ENCODE measurements at places on chromosomes 5 and 9.

GRCh38 chr5:9348401-9348996 is 197.4 kb downstream of the SEMA5A start:
- no peak for DNase-seq

GRCh38 chr5:109305352-109305751 is 104.4 kb downstream of the PJA2 start:
- DNase-seq: no peak

DNA sequence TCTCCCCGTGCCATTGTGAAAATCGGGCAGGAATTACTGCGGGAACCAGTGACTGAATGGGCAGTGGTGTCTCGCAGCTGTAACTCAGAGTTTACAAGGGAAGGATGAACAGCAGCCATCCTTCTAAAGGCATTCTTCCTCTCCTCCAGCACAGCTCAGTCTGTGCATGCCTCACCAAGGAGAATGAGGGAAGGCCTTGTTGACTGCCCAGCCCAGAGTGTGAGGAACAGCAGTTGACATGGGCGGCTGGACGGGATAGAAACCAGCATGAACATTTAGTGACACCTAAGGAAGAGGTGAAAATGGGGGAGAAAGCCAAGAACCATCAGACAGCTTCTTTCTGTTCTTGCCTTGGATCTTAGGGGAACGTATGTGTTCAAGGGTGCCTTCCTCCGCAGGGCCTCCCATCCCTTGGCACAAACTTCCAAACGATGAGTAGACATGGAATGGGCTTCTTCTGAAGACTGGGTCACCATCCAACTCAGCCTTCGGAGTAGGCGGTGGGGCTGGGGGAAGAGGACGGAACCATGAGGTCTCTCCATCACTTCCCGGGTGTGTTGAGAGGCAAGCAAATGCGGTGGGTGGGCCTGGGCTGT is 887 bp upstream of the PDE8B start:
- no peak for DNase-seq

- DNase-seq: no peak
Observed at GRCh38 chr5:150109921-150110320, 23.6 kb upstream of the CSF1R start.

DNA sequence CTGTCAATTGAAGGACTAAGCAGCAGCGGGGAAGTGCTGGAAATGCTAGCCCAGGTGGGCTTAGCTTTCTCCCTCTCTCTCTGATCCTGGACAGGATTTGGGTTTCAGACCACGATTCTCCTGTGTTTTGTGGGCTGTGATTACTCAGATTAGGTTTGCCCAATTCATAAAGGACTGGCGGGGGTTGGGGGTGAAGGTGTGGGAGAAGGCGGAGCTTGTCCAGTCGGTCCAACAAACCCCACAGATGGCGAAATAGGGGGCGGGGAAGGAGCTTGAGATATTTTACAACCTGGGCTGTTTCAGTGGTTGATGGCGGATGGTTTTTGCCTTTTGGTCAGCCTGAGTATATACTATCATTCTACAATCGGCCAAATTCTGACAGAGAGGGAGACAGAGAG is 35.2 kb downstream of the PCDHAC2 start:
- no peak for DNase-seq

DNA sequence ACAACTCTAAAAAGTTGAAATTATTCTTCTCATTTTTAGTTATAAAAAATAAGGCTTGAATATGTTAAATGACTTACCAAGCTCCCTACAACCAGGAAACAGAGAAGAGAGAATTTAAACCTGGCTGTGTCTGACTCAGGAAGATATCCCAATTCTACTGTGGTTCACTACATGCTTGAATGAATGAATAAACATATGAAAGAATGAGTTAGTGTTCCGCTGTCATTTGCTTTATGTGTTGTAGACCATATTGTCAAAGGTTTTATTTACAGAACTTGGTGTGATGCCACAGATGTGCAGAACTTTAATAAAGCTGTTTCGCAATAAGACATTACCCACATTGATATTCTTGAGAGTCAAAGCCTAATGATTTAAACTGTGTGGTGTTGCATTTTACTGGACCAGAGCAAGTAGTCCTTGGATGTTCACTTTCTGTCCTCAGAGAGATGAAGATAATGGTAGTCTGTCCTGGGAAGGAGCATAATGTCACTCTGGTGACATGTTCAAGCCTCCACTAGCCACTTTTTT is 313.2 kb downstream of the TRIM32 start:
- no peak for DNase-seq
